ENCODE measurements at places on chromosomes 2 and 18.

DNA sequence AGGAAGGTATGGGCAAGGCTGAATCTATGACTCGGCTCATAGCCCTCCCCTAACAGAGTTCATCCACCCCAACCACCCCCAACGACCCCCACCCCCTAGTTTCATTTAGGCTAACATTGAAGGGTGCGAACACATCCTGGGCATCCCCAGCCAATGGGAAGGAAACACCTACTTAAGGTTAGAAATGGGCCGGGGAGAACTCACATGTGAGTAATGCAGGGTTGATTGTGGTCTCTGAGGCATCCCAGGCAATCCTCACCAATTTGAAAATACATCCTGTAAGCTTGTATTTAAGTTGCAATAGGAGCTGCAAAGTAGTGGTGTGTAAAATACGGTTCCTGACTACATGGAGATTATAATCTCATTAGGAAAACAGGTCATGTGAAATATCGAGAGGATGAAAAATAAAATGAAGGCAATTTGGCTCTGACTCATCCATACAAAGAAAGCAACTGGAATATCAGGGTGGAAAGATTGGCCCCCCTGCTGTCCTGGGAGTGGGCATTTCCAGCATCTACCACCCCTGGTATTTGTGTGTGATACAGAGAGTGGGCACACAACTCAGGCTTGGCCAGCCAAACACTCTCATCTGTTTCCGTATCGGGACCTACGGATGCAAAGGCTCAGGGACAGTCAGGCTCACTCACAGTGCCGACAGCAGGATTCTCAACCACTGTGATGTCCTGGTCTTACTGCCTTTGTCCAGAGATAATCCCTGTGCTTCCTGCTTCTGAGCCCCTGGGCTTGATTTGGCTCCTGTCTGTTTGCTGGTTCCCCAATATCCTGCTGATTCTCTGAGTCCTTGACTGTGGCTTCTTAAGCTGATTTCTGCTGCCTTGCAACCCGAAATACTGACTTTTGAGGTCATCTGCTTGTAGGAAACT, 90.0 kb upstream of the NCKAP5 start:
- no peak for DNase-seq

- DNase-seq, result no peak
These were observed 60.9 kb upstream of the TWIST2 start for GRCh38 chr2:238786792-238787490.

DNA sequence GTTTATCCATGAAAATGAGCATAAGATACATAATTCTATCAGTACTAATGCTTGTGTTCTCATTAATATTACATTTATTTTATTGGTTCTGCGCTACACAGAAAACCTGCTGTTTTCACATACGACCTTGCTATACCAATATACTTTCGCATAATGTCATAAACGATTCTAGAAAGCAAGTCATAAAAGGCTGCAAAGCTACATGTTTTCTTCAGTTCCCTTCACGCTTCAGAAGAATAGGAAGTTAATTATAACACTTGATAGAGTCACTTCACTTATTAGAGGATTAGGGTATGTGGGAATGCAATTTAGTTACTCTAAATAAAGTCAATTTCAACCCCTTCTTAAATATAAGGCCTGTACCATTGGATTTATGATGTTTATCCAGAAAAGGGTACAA, 29.0 kb downstream of the PSME4 start:
- DNase-seq, result no peak

- DNase-seq, result no peak
These were observed 2.3 kb downstream of the MYO1B start for GRCh38 chr2:191247381-191248057.

DNA sequence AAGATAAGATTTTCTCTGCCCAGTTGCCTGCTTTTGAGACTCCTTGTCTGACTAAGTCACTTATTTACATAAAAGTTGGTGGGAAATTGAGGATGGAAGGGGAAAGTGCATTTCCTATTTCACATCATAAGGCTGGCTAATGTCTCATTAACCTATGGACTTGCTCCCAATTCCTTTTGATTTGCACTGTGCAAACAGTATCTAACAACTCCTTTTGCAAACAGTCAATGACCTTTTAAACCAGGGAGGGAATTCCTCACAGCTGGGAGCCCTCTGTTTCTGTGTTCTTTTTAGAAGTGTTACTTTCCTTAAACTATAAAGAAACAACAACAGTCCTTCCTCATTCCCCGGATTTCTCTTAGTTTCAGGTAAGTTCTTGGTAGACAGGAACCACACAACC, 272.8 kb downstream of the RND3 start:
- DNase-seq, result no peak

DNA sequence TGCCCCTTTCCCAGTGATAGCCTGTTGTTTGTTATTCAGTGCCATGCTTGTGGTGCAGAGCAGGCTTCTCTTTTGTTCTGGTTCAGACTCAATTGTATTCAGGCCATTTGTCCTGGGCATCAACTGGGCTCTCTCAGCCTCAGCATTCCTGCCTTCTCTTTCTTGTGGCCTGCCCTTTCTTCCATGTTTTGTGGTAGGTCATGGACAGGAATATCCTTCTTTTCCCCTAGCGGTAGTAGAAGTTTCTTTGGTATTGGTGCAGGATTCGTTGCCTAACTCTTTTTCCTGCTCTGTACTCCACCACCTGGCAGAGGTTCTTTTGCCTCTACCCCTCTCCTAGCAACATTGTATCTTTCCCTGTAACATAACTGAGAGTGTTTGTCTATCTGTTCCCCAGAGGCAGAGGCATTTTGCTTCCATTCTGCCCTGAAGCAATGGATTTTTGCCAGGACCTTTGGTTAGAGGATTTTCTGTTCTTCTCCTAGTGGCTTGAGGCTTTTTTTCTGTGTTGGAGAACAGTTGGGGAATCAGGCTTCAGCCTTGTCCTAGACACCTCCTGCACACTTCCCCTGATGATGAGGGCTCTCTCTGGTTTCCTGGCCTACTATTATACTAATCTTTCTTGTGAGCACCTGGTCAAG, 68.5 kb downstream of the NCOA1 start:
- no peak for DNase-seq

DNA sequence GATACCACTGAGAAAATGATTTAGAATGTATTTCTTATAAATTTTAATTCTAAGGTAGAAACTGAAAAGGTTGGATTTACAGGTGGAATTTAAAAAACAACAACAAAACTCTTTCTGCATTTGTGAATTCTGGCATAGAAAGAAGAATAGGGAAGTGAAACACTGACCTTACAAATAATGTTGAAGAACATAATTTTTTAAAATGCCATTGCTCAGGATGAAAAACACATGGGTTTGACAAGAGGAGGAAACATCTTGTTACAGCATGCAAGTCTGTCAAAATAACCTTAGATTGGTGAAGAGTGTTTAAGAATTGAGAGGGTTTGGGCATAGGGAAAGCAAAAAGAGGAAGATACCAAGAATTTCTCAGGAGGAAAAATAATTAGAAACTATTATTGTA, 184.3 kb downstream of the UBE2E3 start:
- DNase-seq, result no peak

- no peak for DNase-seq
These were observed 187.2 kb downstream of the TXNL1 start for GRCh38 chr18:56451188-56451587.

DNA sequence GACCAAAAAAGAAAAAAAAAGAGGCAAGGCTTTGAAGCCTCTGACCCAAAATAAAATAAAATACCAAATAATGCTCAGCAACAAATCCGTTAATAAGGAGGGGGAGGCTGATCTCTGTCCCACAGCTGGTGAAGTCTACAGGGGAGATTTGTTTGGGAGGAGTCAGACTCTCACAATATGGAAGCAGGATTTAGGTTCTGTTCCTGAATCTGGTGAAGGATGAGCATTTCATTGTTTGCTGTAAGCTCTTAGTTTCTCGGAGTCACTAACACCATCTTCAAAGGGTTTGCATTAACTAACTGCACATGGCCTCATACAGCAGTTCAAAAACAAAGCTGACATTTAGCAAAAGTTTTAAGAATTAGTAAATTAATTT, 339.4 kb upstream of the TNP1 start:
- no peak for DNase-seq

GRCh38 chr2:195270466-195271039, 386.5 kb upstream of the SLC39A10 start:
- DNase-seq, result no peak

GRCh38 chr18:59041819-59042815, 97.6 kb upstream of the SEC11C start:
- DNase-seq, result no peak

GRCh38 chr2:47798631-47799030, 15.7 kb downstream of the MSH6 start:
- DNase-seq, result no peak

DNA sequence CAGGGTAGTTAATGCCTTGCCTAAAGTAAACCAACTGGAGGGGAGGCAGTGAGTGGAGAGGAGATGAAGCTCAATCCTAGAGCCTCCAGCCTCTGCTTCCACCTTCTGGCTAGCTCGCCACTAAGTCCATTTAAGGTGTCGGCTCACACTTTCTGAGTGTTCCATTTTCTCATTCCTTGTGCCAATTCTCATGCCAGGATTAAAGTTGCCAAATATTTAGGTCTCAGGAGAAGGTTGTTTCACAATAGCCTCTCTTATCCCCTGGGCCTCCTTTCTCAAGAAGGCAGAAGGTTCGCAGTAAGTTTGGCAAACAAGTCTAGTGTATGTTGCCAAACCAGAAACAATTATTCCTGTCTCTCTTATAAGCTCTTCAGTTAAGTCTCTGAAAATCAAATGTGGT, 57.2 kb downstream of the TACR1 start:
- no peak for DNase-seq

DNA sequence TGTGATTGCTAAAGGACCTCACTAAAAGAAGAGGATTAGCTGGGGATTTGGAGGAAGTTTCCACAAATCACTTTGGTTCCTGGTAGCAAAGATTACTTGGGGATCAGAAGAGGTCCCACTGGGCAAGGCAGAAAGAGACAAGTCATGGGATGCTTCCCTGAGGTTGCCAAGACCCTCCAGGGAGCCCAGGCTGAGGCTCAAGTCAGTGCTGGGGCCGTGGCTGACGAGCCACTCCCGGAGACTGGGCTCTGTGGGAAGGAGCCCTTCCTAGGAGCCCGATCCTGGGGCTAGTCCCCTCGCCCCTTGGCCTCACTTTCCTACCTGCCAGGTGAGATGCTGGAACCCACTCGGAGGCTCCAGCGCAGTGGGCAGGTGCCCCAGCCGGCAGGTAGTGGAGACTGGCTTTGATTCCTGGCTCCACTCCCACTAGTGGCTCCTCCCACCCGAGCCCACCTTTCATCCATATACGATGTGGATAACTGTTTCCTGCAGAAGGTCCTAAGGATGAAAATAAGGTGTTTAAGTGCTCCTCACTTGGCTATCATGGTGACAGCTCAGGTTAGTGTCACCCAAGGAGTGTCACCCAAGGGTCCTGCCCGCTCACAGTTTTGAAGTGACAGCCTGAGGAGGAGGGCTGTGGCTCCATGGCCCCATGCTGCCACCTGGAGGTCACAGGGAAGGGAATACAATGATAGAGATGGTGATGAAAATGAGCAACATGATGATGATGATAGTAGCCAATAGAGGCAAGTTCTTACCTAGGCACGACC, 100.5 kb downstream of the CAPN13 start:
- peak; percentile 69 for DNase-seq

- no peak for DNase-seq
These were observed 123.8 kb downstream of the SPTBN1 start for GRCh38 chr2:54579682-54580620.

DNA sequence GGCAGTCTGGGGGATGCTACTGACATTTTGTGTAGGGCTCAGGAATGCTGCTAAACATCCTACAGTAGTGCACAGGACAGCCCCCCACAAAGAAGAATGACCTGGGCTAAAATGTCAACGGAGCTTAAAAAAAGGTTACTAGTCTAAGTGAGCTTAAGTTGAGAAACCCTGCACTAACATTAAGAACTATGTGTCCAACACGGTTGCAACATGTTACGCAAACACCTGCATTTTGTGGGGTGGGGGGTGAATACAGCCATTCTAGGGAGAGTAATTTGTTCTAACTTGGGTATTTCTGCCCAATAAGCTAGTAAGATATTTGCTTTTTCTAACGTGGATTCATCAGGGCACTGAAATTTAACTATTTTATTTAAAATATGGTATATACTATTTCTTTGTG, 57.9 kb downstream of the SLC8A1 start:
- no peak for DNase-seq

GRCh38 chr2:27095745-27096651, 9.4 kb downstream of the KHK start:
- DNase-seq, result peak; percentile 38

DNA sequence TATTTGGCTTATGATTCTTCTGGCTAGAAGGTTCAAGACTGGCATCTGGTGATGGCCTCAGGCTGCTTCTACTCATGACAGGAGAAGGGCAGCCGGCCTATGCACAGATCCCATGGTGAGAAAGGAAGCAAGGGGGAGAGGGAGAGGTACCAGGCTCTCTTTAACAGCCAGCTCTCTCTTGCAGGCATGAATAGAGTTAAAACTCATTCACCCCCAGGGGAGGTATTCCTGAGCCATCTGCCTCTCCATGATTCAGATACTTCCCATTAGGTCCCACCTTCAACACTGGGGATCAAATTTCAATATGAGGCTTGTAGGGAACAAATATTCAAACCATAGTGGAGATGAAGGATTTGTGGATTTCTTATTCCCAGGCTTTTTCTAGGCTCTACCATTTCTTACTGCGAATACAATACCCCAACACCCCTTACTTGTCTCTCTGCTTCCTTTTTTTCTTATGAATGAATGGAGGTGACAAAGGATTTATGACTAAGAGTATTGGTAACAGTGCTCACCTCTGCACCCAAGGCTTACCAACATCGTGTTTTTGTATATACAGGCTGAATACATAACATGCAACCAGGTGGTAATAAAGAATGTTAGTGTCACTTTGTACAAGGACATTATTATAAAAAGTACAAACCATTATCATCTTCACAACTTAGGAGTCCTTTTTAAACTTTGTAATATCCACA, 454.6 kb upstream of the TRIB2 start:
- DNase-seq, result no peak

- DNase-seq, result peak; percentile 24
These were observed 21.2 kb upstream of the EPAS1 start for GRCh38 chr2:46275995-46276394.

- DNase-seq, result no peak
These were observed 42.3 kb downstream of the CRIM1 start for GRCh38 chr2:36397728-36398413.

DNA sequence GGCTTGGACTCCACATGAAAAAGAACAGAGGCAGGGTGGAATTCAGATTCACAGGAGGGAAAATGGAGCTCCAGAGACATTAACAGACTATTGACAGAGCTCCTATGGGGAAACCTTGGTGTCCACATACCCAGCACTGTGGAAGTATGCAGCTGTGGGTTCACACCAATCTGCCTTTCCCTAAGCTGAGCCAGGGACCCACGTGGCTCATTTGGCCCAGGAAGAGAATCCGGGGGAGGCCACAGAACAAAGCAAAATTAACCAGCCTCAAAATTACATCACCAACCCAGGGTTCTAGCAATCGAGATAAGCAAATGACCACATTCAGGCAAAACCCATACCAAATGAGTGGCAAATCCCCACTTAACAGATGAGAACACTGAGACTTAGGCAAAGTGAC, 105.8 kb upstream of the TWIST2 start:
- DNase-seq, result no peak

- DNase-seq, result no peak
These were observed 371.7 kb downstream of the PIK3C3 start for GRCh38 chr18:42326752-42327151.
